ENCODE measurements at places on chromosomes 6 and 20.

GRCh38 chr6:128365520-128366160 is 154.8 kb downstream of the PTPRK start:
- no peak for DNase-seq

DNA sequence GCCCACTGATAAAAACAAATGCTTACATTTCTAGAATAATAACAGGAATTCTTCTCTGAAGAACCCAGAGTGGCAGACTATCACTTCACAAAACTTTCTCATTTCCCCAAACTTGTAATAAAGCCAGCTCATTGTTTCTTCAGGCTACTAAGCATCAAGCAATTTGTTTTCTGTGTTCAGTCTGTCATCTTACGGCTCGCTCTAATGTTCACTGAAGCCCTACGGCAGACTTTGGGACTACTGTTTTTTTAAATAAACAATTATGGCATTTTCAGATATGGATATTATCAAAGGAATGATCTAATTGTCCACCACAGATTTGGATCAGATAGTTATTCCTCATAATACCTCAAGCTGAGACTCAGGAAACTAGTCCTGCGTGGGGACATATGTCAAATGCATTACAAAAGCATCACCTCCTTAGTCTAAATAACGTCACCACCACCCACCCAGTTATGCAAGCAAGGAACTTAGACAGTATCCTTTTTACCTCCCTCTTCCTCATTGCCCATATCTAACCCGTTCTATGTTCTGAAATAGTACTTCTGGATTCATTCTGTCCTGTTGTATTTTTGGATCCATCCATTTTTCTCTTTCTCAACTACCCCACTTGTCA is 415.1 kb downstream of the PLCB1 start:
- DNase-seq, result no peak

DNA sequence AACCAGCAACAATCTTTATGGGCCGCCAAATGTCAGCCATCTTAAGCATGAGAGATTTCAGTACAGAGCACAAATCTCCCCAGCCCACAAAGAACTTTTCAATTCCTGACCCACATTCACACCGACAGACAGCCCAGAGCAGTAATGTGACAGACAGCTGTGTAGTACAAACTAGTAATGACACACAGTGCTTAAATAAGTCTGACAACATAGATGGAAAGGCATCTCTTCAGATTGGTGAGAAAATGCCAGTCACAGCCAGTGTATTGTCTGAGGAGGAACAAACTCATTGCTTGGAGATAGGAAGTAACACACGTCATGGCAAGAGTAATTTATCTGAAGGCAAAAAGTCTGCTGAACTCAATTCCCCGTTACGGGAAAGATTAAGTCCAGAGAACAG is 36.0 kb downstream of the KIZ start:
- DNase-seq, result no peak

- no peak for DNase-seq
Observed at GRCh38 chr20:1800180-1800579, 95.0 kb upstream of the SIRPA start.

DNA sequence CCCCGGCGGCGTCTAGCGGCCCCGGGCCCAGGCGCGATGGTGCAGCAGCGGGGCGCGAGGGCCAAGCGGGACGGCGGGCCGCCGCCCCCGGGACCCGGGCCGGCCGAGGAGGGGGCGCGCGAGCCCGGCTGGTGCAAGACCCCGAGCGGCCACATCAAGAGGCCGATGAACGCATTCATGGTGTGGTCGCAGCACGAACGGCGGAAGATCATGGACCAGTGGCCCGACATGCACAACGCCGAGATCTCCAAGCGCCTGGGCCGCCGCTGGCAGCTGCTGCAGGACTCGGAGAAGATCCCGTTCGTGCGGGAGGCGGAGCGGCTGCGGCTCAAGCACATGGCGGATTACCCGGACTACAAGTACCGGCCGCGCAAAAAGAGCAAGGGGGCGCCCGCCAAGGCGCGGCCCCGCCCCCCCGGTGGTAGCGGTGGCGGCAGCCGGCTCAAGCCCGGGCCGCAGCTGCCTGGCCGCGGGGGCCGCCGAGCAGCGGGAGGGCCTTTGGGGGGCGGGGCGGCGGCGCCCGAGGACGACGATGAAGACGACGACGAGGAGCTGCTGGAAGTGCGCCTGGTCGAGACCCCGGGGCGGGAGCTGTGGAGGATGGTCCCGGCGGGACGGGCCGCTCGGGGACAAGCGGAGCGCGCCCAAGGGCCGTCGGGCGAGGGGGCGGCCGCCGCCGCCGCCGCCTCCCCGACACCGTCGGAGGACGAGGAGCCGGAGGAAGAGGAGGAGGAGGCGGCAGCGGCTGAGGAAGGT is 715 bp downstream of the SOX12 start:
- DNase-seq, result no peak

DNA sequence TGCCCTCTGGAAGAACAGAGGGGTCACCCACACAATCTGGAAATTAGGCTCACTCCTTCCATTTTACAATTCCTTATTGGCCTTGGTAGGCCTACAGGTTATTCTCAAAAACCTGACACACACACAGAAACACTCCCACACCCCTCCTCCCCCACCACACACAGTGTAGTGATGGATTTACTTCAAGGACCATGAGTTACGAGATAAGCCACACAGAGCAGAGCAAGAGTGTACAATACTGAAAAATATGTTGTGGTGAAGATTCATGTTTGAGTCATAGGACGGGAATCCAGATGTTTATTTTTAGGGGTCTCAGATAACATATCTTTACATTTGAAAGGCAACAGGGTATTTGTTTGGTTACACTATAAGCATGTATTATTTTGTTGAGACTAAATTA is 291.9 kb downstream of the PLCB1 start:
- no peak for DNase-seq

- no peak for DNase-seq
Observed at GRCh38 chr6:155580904-155581303, 125.3 kb upstream of the NOX3 start.

- no peak for DNase-seq
Observed at GRCh38 chr6:112370946-112371345, 23.8 kb downstream of the RFPL4B start.

DNA sequence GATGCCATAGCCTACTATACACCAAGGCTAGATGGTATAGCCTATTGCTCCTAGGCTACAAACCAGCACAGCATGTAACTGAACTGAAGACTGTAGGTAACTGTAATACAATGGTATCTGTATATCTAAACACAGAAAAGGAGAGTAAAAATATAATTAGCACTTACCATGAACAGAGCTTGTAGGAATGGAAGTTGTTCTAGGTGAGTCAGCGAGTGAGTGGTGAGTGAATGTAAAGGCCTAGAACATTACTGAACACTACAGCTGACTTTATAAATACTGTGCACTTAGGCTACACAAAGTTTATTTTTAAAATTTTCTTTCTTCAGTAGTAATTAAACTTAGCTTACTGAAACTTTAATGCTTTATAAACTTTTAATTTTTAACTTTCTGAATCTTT is 129.5 kb downstream of the BTBD9 start:
- DNase-seq, result no peak

- DNase-seq, result no peak
Observed at GRCh38 chr6:16389642-16390041, 151.3 kb downstream of the GMPR start.

DNA sequence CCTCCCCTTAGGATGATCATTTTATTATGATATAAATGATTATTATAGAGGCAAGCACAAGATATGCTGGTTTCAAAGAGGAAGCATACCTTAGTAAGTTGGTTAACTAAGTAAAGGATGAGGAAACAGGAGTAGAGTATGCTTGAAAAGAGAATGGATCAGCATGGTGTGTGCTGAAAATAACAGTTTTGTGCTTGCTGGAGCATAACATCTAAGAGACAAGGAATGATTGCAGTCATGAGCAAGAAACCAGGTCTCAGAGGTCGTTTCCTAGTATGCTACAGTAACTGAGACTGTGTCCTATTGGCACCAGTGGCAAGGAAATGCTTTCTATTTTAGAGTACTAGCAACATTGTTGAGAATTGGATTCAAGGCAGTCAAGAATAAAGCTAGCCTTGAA is 34.1 kb downstream of the CDC40 start:
- no peak for DNase-seq

GRCh38 chr6:116511424-116512110 is at the start of gene CALHM5:
TSS of gene CALHM5 (plus strand) at chr6:116511639. CDS start at chr6:116511697, 58 bp downstream.
- DNase-seq, result no peak

GRCh38 chr6:170221753-170222400 is 69.0 kb downstream of the DLL1 start:
- DNase-seq, result no peak

DNA sequence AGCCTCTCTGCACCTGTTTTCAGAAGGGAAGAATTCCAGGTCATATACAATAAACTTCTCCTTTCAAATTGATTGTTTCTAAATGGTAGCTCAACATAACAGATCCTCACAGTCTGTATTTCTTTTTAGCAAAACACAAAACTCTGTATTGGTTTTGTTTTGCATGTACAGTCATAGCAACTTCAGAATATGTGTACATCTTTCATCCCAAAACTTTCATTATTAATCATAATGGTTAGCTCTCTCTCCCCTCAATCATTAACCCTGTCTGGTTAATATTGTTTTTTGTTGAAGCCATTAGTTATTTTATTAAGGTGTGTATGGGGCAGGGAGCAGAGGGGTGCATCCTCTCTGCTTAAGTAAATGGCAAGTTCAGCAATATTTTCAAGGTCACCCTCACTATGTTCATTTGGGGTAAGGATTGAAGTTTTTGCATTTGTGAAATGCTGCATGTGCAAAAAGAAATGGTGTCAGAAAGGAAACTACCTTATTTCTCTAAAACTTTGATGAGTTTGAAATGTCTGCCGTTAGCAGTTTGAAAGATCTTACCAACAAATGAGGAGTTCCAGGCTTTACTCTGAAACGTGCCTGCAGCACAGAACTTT is 136.8 kb upstream of the BTBD3 start:
- DNase-seq, result no peak

- DNase-seq, result no peak
Observed at GRCh38 chr6:151242420-151242861, 2.7 kb downstream of the AKAP12 start.

DNA sequence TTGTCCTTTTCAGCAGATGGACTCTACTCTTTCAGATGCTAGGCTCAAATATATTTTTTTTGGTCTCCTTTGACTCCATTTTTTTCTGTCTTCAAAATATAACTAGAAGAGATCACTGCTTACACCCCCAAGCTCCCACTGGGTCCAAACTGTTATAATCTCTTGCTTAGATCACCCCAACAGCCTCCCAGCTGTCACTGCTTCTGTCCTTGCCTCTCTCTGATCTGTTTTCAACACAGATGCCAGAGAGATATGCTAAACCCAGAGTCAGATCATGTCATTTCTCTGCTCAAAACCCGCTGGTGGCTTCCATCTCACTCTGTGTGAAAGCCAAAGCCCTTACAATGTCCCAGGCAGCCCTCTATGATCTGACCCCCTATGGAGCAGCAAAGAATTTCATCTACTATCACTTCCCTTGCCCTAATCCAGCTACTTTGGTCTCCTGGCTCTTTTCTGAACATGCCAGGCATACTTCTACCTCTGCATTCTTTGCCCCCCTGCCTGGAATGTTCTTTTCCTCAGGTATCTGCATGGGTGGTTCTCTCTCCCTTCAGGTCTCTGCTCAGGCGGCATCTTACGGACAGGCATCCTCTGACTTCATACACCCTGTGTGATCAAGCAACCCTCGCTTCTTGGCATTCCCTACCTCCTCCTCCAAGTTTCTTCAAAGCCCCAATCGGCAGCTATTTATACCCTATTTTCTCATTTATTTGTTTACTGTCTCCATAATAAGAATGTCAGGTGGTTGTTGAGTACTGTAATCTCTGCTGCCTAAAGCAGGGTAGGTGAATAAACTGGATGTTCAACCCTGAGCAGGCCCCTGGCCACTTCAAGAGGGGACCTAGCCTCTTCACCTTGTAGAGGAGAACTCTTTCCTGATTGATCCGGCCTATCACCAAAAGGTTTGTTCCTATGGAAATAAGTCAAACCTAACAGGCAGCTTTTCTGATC is 43.6 kb upstream of the SLC4A11 start:
- no peak for DNase-seq

DNA sequence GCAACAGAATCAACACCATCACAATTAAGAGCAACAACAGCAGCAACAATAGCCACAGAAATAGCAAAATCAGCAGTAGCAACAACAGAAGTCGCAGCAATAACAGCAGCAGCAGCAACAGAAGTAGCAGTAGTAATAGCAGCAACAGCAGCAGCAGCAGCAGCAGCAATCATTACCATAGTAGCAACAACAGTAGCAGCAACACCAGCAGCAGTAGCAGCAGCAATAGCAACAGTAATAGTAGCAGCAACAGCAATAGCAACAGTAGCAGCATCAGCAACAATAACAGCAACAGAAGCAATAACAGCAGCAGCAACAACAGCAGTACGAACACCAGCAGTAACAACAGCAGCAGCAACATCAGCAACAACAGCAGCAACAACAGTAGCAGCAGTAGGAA is 39.8 kb downstream of the SLC22A2 start:
- DNase-seq, result no peak

GRCh38 chr6:168016721-168017525 is 19.5 kb downstream of the KIF25 start:
- no peak for DNase-seq

DNA sequence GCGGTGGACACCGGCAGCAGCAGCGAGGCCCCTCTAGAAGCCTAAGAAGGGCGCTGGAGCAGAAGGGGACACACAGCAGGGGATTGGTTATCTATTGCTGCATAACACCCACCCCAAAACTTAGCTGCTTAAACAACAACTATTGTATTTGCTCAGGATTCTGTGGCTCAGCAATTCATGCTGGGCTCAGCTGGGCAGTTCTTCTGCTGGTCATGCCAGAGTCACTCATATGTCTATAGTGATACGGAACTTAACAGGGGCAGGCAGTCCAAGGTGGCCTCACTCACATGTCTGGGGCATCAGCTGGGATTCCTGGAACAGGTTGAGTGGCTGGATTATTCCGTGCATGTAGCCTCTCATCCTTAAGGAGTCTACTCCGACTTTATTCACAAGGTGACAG is 17.6 kb upstream of the PPP1R16B start:
- no peak for DNase-seq

DNA sequence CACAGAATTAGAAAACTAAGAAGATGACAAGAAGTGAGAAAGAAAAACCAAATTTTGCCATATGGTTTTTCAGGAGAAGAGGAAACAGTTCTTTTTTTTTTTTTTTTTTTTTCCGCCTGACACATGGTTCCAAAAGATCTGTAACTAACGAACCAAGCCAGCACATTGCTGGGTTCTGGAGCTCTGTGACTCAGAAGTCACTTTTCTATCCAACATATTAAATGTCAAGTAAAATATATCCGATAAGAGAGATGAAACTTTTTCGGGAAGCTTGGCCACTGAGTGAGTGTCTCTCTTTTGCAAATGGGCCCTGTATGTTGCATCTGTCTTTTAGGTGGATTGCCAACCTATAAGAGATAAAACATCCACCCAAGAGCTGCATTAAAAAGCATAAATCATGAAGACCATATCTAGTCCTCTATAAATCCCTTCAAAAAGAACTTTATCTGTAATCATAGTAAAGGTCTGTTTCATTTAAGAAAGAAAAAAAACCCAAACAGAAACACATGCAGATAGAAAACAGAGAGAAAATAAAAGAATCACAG is 4.6 kb downstream of the METTL24 start:
- no peak for DNase-seq

DNA sequence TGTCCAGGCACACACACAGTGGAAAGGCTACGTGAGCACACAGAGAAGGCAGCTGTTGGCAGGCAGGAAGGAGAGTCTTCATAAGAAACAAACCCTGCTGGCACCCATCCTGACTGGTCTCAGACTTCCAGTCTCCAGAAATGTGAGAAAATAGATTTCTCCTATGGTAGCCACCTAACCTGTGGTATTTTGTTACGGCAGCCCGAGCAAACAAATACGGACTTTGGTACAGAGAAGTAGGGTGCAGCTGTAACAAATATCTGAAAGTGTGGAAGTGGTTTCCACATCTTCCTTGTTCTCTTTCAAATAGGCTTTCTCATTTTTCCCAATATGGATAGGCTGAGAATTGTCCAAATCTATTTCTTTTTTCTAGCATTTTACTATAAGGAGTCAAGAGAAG is 94.6 kb downstream of the ADGB start:
- no peak for DNase-seq

Measured in stimulated activated CD4-positive, alpha-beta T cell treated with anti-CD3 and anti-CD28 coated beads, Interleukin-15, amount 100 ng/mL, for 1 hour (primary cell).